Natural killer cell (primary cell): ENCODE measurements at places on chromosomes 5 and 9. TPM values are rescaled to one million over a fixed set of nuclear protein-coding genes. Genes with fewer than 3 reads are reported as not detected.

The MLANA gene
- total RNA-seq = not detected

The ABO gene
- total RNA-seq = 4.2 TPM

The ADCY2 gene
- total RNA-seq = not detected

The SPINK5 gene
- total RNA-seq = not detected

The RNF208 gene
- 1.6 TPM for total RNA-seq

The PCDHB13 gene
- not detected for total RNA-seq

The MEIKIN gene
- total RNA-seq = not detected

The SLC6A7 gene
- total RNA-seq = not detected

The ITGA2 gene
- total RNA-seq = 0.20 TPM

The OMD gene
- not detected for total RNA-seq

The SEC61B gene
- 78.9 TPM for total RNA-seq

DNA sequence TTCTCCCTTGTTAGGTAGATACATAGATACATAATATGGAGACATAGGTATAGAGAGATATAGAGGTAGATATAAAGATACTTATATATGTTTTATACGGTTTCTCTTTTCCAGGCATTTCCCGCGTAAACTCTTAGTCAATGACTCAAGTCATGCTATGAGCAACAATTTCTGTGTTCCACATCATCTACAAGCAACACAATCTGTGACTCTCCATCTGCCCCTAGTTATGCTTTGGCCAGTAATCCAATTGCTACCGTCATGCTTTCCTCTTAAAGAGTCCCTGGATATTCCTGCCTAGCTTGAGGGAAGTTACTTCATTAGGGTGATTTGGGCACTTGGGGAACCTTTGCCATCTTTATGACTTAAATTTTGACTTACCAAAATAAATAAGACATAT, 129.0 kb upstream of the ADAMTS16 start:
- DNase-seq = no peak
- H3K27me3 ChIP-seq = no peaks in the 10 kb centered on the region
- no peak overlapping the region for H3K4me3 ChIP-seq

- H3K4me3 ChIP-seq = no peak overlapping the region
- H3K4me1 ChIP-seq = no peaks in the 10 kb centered on the region
- no peaks in the 10 kb centered on the region for H3K27me3 ChIP-seq
- no peak for DNase-seq
- no peak overlapping the region for H3K27ac ChIP-seq
- no peaks in the 10 kb centered on the region for H3K36me3 ChIP-seq
Observed at GRCh38 chr5:136012041-136012804, 16.6 kb upstream of the TGFBI start.

- DNase-seq = no peak
- H3K27me3 ChIP-seq = no peaks in the 10 kb centered on the region
- no peak overlapping the region for H3K27ac ChIP-seq
- no peaks in the 10 kb centered on the region for H3K36me3 ChIP-seq
- H3K4me1 ChIP-seq = no peaks in the 10 kb centered on the region
- no peak overlapping the region for H3K4me3 ChIP-seq
Observed at GRCh38 chr9:124437086-124437485, 13.2 kb upstream of the ADGRD2 start.

- H3K36me3 ChIP-seq = no peaks in the 10 kb centered on the region
- H3K27me3 ChIP-seq = no peaks in the 10 kb centered on the region
- H3K4me1 ChIP-seq = no peaks in the 10 kb centered on the region
- DNase-seq = peak; percentile 71
- no peak overlapping the region for H3K27ac ChIP-seq
Observed at GRCh38 chr5:83430130-83431010, 41.2 kb upstream of the VCAN start.

GRCh38 chr9:99112750-99113413, 8.0 kb downstream of the TGFBR1 start:
- H3K27ac ChIP-seq = peak overlapping the region; percentile 20
- H3K4me3 ChIP-seq = no peak overlapping the region
- H3K4me1 ChIP-seq = peaks cover 32% of the 10 kb centered on the region
- H3K27me3 ChIP-seq = no peaks in the 10 kb centered on the region

DNA sequence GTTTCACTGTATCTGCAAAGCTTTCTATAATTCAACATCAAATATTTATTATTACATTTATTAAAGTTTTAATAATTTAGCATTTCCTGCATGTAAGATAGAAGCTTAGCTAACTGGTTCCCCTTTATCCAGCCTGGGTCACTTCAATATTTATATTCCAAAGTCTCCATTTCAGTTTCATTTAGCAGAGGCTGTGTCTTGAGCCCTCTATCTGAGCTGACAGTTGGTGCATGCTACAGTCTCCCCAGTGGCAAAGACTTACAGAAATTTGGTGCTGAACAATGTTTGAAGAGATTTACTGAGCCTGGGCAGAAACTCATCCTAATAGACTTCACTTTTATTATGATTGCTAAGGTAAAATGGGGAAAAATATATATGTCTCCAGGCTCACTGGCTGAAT, 279.1 kb downstream of the TRIM32 start:
- H3K4me1 ChIP-seq = no peaks in the 10 kb centered on the region
- H3K27me3 ChIP-seq = no peaks in the 10 kb centered on the region
- no peak overlapping the region for H3K4me3 ChIP-seq
- H3K27ac ChIP-seq = no peak overlapping the region
- no peaks in the 10 kb centered on the region for H3K36me3 ChIP-seq
- no peak for DNase-seq

GRCh38 chr5:175478008-175478383, 364 bp upstream of the SFXN1 start:
- H3K27ac ChIP-seq = peak overlapping the region; percentile 43
- DNase-seq = no peak

DNA sequence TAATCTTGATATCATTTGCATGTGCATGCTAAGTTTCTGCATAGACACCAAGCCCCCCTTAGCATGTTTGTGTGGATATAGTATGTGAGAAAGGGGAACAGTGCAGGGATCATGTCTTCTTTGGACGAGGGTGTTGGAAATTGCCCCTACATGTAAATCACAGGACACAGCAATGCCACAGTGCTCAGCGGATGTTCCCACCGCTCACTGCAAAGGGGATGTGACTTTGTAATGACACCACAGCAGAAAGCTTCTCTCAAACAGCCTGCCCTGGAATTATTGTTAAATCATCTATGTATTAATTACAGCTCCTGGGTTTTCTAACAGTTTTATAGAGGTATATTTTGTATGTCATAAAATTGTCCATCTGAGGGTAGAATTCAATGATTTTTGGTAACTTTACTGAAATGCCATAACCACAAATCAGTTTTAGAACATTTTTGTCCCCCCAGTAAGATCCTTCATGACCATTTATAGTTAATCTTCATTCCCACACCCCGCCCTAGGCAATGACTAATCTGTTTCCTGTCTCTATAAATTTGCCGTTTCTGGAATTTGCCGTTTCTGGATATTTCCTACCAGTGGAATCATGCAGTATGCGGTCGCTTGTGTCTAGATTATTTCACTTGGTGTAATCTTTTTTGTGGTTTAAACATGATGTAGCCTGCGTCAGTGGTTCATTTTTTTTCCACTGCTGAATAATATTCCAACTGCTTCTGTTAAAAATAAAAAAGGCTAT, 648.5 kb upstream of the WWC1 start:
- no peak overlapping the region for H3K27ac ChIP-seq
- DNase-seq = no peak
- H3K36me3 ChIP-seq = no peaks in the 10 kb centered on the region
- H3K4me1 ChIP-seq = no peaks in the 10 kb centered on the region

GRCh38 chr5:99906776-99907175, 628.4 kb upstream of the FAM174A start:
- no peak for DNase-seq
- no peaks in the 10 kb centered on the region for H3K36me3 ChIP-seq
- H3K4me3 ChIP-seq = no peak overlapping the region
- no peaks in the 10 kb centered on the region for H3K27me3 ChIP-seq
- H3K4me1 ChIP-seq = no peaks in the 10 kb centered on the region

DNA sequence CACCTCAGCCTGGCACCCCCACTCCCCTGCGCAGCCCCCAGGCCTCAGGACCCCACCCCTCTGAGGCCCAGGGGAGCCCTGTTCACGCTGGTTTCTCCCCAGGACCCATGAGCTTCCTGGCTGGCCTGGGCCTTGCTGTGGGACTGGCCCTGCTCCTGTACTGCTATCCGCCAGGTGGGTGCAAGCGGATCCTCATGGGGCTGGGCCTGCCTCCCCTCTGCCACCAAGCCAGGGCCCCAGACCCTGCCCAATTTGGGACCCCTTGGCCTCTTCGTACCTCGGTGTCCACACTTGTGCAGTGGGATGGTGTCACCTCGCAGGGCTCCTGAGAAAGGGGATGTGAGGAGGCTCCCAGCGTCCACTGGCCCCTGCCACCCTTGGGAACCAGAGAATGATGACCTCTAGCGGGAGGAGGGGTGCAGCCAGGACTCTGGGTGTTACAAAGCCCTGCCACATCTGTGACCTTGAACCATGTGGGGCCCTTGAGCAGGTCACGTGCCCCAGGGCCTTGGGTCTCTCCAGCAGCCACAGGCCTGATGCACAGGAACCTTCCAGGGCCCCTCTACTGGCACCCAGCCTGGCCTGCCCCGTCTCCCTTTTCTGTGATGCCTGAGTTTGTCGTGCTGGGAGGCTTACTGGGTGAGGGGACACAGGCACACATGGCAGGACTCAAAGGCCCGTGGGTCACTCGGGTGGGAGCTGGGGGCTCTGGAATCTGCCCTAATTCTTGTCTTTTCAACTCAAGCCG, 16.3 kb downstream of the CARD19 start:
- no peak overlapping the region for H3K4me3 ChIP-seq
- no peaks in the 10 kb centered on the region for H3K27me3 ChIP-seq
- no peak overlapping the region for H3K27ac ChIP-seq
- peak; percentile 15 for DNase-seq
- H3K36me3 ChIP-seq = peaks cover 43% of the 10 kb centered on the region

- H3K4me1 ChIP-seq = peaks cover 19% of the 10 kb centered on the region
- H3K36me3 ChIP-seq = no peaks in the 10 kb centered on the region
- no peak overlapping the region for H3K4me3 ChIP-seq
- DNase-seq = no peak
- H3K27me3 ChIP-seq = no peaks in the 10 kb centered on the region
Observed at GRCh38 chr9:4661165-4661564, 929 bp upstream of the PLPP6 start.

DNA sequence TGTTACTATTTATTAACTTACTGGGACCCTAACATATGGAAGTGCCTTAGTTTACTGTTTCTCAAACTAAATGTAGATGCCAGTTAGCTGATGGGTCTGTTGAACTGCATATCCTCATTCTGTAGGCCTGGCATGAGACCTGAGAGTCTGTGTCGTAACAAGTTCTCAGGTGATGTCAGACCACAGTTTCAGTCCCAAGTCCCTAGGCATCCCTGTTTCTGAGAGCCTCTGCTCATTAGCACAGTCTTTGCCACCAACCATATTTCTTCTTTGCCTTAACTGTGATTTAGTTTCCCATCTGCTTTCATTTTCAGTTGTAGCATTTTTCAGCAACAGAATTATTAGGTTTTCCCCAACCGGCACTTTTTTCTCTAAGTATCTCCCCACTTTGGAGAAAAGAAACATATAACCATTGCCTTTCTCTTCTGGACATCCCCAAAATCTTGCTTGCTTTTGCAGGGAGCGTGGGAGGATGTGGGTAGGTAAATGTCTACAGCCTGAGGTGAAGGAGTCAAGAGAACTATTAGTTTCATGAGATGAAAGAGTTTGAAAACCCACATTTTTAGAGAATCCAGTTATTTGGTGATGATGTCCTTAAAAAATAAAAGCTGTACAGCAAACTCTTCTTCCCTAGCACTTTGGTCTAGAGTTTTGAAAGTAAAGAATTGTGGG, 74.6 kb downstream of the NUDT12 start:
- no peaks in the 10 kb centered on the region for H3K27me3 ChIP-seq
- no peak for DNase-seq
- H3K27ac ChIP-seq = no peak overlapping the region

- H3K36me3 ChIP-seq = no peaks in the 10 kb centered on the region
- no peak overlapping the region for H3K27ac ChIP-seq
- H3K4me3 ChIP-seq = no peak overlapping the region
- H3K27me3 ChIP-seq = peaks cover 79% of the 10 kb centered on the region
- DNase-seq = no peak
Observed at GRCh38 chr5:171314728-171315385, 5.8 kb downstream of the TLX3 start.

DNA sequence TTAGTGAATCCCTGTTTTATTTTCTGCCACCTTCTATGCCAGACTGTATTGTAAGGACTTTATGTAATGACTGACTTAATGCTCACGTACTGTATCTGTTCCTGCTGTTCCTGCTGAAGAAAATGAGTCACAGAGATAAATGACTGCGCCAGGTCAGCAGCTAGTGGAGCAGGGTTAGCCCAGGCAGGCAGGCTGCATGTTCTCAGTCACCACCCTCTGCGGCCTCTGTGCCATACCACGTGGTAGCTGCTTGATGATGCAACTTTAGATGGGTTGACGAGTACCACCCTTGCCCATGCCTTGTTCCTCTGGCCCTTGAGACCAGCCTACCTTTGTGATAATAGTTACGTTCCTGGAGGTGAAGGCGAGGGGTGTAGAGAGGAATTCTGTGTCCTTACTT, 161.9 kb downstream of the TRIO start:
- no peak overlapping the region for H3K4me3 ChIP-seq
- H3K27ac ChIP-seq = no peak overlapping the region
- no peaks in the 10 kb centered on the region for H3K36me3 ChIP-seq
- H3K27me3 ChIP-seq = no peaks in the 10 kb centered on the region
- DNase-seq = no peak
- no peaks in the 10 kb centered on the region for H3K4me1 ChIP-seq

GRCh38 chr5:77356740-77357139, 135.4 kb downstream of the WDR41 start:
- no peak overlapping the region for H3K27ac ChIP-seq
- H3K4me1 ChIP-seq = no peaks in the 10 kb centered on the region
- no peaks in the 10 kb centered on the region for H3K36me3 ChIP-seq
- no peak for DNase-seq

DNA sequence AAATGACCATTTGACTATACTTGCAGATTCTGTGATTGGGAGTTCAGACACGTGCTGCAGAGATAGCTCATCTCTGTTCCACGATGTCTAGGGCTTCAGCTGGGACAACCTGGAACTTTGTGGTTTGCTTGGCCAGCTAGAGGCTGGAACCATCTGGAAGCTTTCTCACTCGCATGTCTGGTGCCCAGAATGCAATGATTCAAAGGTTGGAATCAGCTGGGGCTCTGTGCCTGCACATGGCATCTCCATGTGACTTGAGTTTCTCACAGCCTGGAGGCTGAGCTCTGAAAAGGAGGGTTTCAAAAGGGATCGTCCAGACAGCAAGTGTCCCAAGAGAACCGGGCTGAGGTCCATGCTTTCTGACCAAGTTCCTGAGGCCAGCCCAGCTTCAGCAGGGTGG, 465.2 kb downstream of the GADD45G start:
- no peaks in the 10 kb centered on the region for H3K4me1 ChIP-seq
- H3K27me3 ChIP-seq = no peaks in the 10 kb centered on the region
- H3K27ac ChIP-seq = no peak overlapping the region
- DNase-seq = no peak

- no peaks in the 10 kb centered on the region for H3K27me3 ChIP-seq
- no peak for DNase-seq
- no peaks in the 10 kb centered on the region for H3K36me3 ChIP-seq
Observed at GRCh38 chr5:160747987-160748386, 104.0 kb downstream of the ATP10B start.

GRCh38 chr9:5688109-5688508, 59.2 kb downstream of the RIC1 start:
- no peak for DNase-seq
- no peaks in the 10 kb centered on the region for H3K4me1 ChIP-seq
- H3K27ac ChIP-seq = no peak overlapping the region
- no peak overlapping the region for H3K4me3 ChIP-seq
